Tibial nerve (tissue), 4 donors: ENCODE measurements at places on chromosomes 4 and X.

DNA sequence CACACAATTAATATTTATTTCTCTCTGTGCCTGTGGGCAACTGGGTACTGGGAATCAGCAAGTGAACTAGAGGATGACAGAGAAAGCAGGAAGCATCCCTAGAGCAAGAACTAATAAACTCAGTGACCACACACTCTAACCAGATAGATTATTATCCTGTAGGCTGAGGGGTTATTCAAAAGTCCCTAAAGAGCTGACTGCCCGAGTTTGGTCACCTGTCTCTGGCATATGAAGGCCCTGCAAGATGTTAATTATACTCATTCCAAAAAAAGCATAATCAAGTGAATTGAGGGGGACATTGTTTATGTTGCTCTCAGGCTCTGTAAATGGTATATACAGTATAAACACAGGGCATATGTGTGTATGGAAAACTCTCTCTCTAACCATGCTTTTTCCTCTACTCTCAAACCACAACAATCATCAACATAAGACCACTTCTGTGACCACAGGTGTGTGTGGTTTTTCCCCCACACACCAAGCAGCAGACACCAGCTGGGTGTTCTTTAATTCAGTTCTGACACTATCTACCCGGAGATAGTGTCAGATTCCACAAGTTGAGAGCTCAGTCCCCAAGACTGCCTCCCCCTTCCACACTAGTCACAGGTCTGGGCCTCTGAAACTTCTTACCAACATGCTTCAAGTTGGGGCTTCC, 6.2 kb upstream of the HPSE start:
- H3K4me1 ChIP-seq, result no peaks in the 10 kb centered on the region
- H3K4me3 ChIP-seq, result no peak overlapping the region
- no peak for DNase-seq
- no peaks in the 10 kb centered on the region for H3K27me3 ChIP-seq
- no peaks in the 10 kb centered on the region for H3K36me3 ChIP-seq

GRCh38 chr4:169400832-169401231, 130.1 kb upstream of the SH3RF1 start:
- H3K27me3 ChIP-seq, result no peaks in the 10 kb centered on the region
- H3K36me3 ChIP-seq, result peaks cover 41% of the 10 kb centered on the region
- no peak overlapping the region for H3K27ac ChIP-seq
- no peak for DNase-seq
- H3K4me3 ChIP-seq, result no peak overlapping the region
- H3K4me1 ChIP-seq, result no peaks in the 10 kb centered on the region

- no peaks in the 10 kb centered on the region for H3K4me1 ChIP-seq
- no peak overlapping the region for H3K4me3 ChIP-seq
- H3K27me3 ChIP-seq, result no peaks in the 10 kb centered on the region
- H3K27ac ChIP-seq, result no peak overlapping the region
- H3K36me3 ChIP-seq, result no peaks in the 10 kb centered on the region
- no peak for DNase-seq
Measured at GRCh38 chr4:177109769-177110168, 199.9 kb upstream of the NEIL3 start.

GRCh38 chr4:184932343-184932742, 85.9 kb upstream of the HELT start:
- no peak overlapping the region for H3K4me3 ChIP-seq
- no peak for DNase-seq
- no peaks in the 10 kb centered on the region for H3K27me3 ChIP-seq
- H3K36me3 ChIP-seq, result no peaks in the 10 kb centered on the region
- H3K27ac ChIP-seq, result no peak overlapping the region
